DMS53 (cell line): ENCODE measurements at places on chromosomes 3 and 15.

DNA sequence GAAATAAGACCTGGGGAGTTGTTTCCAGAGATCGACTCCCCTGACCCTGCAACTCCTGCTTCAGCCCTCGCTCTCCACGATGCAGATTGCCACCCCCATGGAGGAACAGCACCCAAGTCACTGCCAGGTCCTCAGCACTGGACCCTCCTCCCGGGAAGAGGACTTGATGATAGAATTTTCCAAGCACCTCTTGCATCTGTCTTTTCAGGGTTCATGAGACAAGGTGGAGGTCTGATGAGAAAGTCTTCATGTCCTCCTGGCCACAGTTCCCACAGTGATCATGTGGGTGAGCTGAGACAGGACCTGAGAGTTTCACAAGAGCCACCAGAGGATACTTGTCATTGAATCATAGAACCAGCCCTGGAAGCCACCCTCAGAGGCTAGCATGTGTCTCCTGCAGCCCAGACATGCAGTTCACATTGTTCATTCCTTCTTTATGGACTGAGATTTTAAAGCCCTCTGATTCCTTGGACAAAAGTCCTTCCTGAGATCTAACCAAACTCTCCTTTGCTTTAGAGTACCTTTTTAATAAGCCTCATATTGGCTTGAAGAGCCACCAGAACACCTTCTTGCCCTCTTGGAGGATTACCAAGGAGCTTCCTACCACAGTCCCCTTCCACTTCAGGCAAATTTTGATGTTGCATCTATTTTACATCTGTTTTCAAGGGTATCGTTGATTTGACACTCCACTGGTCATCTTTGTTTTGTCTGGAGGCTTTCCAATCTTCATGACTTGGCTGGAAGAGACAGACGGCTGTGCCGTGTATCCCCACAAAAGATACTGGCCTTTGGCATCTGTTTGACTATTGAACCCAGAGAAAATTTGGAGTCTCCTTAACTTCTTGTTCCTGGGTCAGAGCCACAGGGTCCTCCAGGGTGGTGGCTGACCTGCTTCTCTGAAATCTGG is 224.8 kb upstream of the BHLHE40 start:
- no peak for DNase-seq

GRCh38 chr3:9786825-9787669 is 5.2 kb downstream of the TADA3 start:
- DNase-seq, result no peak

- DNase-seq, result no peak
Measured at GRCh38 chr15:62920682-62921502, 121.7 kb upstream of the TPM1 start.

DNA sequence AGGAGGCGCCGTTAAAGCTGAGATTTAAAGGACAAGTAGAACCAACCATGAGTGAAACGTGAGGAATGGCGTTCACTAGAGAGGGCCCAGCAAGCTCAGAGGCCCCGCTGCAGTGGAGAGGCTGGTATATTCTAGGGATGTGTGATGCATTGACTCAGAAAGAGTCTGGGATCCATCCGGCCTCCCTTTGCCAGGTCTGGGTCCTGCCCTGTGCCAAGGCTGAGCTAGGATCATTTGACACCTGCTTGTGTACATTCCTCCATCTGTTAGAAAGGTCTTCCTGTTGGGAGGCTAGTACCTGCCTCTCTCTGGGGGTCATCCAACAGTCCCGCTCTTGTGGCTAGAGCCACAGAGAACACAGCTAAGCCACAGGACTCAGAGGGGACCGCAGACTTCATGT is 28.4 kb downstream of the CA12 start:
- DNase-seq, result no peak
